ENCODE measurements at places on chromosomes 5 and 9. TPM values are rescaled to one million over a fixed set of nuclear protein-coding genes. Genes with fewer than 3 reads are reported as not detected.
A peak's percentile ranks its signal among the peaks of the same experiment; 100 is the strongest.

PCDHGA1 gene
- 0.93 TPM for total RNA-seq

GHR gene
- 0.27 TPM for total RNA-seq

DNLZ gene
- 21.3 TPM for total RNA-seq

- no peaks in the 10 kb centered on the region for H3K36me3 ChIP-seq
- H3K27me3 ChIP-seq = peaks cover 14% of the 10 kb centered on the region
- H3K4me1 ChIP-seq = peaks cover 5% of the 10 kb centered on the region
- no peak within 1 kb of the TSS for H3K4me3 ChIP-seq
- peak within 1 kb of the TSS; percentile 35 for H3K27ac ChIP-seq
Observed at GRCh38 chr5:150640311-150641005, at the start of gene SYNPO. TSS of gene SYNPO (plus strand) at chr5:150640660. CDS start at chr5:150648276, 7,616 bp downstream.

GRCh38 chr5:71836559-71837112 is 117.6 kb downstream of the CARTPT start:
- H3K27me3 ChIP-seq = no peaks in the 10 kb centered on the region
- no peak overlapping the region for H3K27ac ChIP-seq
- no peaks in the 10 kb centered on the region for H3K36me3 ChIP-seq
- no peak overlapping the region for H3K4me3 ChIP-seq

DNA sequence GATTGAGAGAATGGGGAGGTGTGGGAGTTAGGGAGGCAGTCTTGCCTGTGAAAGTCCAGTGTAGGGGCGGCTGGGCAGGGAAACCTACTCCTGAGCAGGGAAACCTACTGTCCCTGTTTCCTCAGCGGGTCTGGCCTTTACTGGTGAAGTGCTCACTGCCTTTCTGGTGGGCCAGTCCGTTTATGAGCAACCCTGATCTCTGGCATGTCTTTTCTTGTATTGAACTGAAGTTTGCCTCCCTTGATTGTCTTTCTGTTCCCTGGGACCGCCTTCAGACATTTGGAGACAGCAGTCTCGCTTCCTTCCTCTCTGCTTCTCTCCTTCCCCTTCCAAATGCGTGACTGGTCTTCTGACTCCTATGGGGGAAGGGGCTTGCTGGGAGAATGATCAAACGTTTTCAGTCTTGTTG is 2.9 kb downstream of the SNX18 start:
- no peak for DNase-seq
- H3K27me3 ChIP-seq = no peaks in the 10 kb centered on the region
- peaks cover 5% of the 10 kb centered on the region for H3K36me3 ChIP-seq
- H3K4me3 ChIP-seq = peak overlapping the region; percentile 87

DNA sequence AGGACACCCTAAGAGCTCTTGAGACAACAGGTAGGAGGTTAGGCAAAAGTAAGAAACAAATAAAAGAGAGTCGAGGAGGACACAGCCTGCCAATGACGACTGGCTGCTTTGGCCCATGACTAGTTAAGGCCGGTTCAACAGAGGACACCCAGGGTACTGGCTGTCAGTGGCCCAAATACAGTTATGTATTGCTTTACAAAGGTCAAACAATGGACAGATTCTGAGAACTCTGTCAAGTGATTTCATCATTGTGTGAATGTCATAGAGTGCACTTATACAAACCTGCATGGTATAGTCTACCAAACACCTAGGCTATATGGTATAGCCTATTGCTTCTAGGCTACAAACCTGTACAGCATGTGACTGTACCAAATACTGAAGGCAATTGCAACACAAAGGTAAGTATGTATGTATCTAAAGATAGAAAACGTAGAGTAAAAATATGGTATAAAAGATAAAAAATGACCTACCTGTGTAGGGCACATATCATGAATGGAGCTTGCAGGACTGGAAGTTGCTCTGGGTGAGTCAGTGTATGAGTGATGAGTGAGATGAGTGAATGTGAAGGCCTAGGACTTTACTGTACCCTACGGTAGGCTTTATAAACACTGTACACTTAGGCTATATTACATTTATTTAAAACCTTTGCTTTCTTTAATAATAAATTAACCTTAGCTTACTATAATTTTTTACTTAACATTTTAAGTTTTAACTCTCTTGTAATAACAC is 6.5 kb upstream of the FAM81B start:
- H3K27me3 ChIP-seq = no peaks in the 10 kb centered on the region
- H3K4me1 ChIP-seq = no peaks in the 10 kb centered on the region
- H3K27ac ChIP-seq = no peak overlapping the region
- no peak overlapping the region for H3K4me3 ChIP-seq

DNA sequence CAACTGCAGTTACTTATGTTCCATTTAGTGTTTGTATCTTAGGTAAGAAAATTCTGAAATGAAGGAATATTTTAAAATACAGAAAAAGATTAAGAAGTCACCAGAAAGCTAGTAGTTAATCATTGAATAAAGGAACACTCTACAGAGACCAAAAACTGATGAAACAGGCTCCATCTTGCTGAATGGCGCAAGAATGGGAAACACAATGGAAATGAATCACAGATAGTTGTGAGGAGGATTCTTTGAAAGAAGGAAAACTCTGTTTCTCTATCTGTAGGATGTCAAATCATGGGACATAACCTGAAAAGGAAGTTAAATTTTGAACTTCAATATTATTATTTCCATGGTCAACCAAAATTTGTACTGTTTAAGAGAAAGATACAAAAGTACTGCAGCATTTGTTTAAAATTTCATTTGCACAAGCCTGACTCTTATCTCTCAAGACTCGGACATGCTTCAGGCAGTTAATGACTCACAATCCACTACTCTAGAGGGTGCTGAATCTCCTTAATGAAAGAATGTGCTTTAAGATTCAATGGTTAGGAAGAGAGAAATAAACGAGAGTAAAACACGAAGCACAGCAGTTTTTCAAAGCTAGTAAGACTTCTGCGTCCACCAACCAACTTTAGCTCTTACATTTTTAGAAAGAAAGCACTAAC is 1064.4 kb upstream of the DMAC1 start:
- H3K27me3 ChIP-seq = peaks cover 2% of the 10 kb centered on the region
- peak overlapping the region; percentile 48 for H3K27ac ChIP-seq
- peaks cover 32% of the 10 kb centered on the region for H3K4me1 ChIP-seq
- no peak overlapping the region for H3K4me3 ChIP-seq

GRCh38 chr5:107501965-107502675 is 168.6 kb downstream of the EFNA5 start:
- no peak for DNase-seq
- no peaks in the 10 kb centered on the region for H3K36me3 ChIP-seq
- no peak overlapping the region for H3K27ac ChIP-seq
- no peak overlapping the region for H3K4me3 ChIP-seq
- peaks cover 58% of the 10 kb centered on the region for H3K4me1 ChIP-seq

All from neural crest cell (in vitro differentiated cells).